T1000 (cell line): ENCODE measurements at places on chromosomes 5 and 9.

- no peak for DNase-seq
Measured at GRCh38 chr5:139474890-139475791, 4.3 kb downstream of the SMIM33 start.

- DNase-seq = no peak
Measured at GRCh38 chr5:53427965-53428364, 52.5 kb upstream of the FST start.

GRCh38 chr9:79477955-79478771 is 93.6 kb upstream of the TLE4 start:
- no peak for DNase-seq

DNA sequence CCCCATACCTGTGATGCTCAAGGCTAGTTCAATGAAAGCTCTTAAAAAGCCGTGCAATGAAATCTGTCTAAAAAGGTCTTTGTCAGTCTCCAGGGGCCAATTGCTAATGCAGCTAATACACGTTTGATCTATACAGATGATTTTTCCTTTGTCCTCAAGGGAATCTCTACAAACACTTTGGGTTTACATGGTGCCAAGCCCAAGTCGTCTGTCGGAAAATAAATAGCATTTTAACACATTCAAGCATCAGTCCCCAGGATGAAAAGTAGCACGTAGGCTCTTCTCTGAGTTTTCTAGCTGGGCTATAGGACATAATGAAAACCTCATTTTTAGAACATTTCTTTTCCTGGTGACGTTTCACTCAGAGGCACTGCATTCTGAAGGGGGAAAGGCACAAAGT is 477.4 kb upstream of the WWC1 start:
- DNase-seq = no peak

GRCh38 chr5:154205441-154206117 is 15.0 kb downstream of the GALNT10 start:
- DNase-seq = no peak

DNA sequence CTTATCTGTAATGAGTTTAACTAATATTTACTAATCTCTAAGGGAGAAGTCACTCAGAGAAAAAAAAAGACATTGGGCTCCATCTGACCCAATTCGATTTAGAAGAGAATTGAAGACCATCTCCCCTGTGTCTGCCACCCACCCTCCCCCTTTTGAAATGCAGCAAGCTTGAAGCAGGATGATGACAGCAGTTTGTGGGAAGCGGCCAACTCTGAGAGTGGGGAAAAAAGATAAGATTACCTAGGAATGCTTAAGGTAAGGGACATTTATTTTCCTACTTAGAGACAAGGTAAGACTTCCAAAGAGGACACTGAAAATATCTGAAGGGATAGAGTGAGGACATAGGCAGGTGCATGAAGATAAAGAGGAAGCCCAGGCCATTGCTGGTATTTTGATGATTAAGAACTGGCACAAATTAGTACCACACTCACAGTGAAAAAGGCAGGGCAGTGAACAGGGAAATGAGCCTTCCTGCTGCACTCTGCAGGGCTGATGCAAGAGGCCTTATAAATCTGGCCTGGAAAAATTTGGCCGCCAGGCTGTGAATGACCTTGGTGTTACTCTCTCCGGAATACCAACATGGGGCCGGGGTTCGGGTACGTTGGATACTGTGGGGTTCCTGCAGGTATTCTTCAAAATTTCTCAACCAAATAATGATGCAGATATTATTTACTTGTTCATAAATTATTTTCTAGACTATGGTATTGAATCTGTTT is 42.3 kb downstream of the HTR1A start:
- DNase-seq = no peak

DNA sequence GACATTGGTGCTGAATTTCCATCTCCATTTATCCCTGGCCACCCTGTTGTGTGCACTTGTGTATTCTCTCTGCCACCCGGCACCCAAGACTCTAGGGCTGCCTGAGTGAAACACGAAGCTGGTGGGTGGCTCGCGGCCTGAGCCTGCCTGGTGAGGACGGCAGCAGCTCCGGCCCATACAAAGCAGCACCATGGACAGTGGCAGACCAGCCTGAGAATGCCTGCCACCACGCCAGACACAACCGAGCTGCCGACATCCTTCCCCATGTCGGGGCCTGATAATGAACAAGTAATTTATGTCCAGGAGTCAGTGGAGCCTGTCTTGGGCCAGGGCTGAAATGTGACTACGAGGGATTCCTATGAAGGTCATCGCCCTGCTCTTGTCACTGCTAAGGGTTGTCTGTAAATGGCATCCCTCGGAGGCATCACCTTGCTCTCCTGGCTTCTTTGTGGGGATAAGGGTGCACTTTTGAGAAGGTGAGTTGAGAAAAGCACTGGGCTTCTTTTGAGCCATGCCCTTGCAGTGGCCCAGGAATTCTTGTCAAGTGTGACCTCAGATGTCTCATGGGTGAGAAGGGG is 175.7 kb downstream of the MELK start:
- DNase-seq = peak; percentile 7

- no peak for DNase-seq
Measured at GRCh38 chr9:311841-312240, 97.2 kb downstream of the DOCK8 start.

DNA sequence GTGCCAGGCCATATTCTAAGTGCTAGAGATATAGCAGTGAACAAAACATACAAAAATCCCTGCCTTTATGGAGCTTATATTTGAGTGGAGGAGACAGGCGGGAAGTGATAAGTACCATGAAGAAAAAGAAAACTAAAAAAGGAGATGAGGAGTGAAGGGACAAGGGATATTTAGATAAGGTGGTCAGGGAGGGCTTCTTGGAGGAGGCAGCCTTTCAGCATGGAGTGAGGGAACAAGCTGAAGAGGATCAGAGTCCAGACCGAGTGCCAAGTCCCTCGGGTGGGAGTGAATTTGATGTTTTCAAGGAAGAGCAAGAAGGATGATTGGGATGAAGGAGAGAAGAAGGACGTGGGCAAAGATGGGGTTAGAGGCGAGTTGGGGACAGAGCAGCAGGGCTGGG is 190.5 kb downstream of the FSTL4 start:
- no peak for DNase-seq

GRCh38 chr5:162436055-162436454 is 368.5 kb downstream of the GABRG2 start:
- DNase-seq = no peak

DNA sequence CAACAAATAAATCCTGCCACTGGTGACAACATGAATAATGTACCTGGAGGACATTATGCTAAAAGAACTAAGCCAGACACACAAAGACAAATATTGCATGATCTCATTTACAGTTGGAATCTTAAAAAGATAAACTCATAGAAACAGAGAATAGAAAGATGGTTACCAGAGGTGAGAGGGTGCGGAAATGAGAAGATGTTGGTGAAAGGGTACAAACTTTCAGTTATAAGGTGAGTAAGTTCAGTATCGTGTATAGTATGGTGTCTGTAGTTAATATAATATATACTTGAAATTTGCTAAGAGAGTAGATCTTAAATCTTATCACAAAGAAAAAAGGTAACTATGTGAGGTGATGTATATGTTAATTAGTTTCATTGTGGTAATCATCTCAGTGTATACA is 63.3 kb downstream of the PRRC1 start:
- no peak for DNase-seq

DNA sequence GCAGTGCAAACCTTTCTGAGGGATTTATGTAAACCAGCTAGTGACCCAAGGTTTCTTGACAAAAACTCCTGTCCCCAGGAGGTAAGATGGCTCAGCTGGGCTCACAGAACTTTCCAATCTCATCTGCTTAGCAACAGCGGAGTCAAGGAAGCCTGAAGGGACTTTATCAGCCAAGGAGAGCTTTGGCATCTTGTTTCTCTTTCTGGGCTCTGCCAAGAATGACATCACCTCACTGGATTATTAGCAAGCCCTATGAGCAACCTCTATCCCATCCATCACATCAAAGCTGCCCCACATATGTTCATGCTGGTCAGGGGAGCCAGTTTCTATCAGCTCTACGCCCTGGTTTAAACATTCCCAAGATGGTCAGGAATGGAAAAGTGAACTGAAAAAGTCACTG is 461.3 kb downstream of the ENC1 start:
- peak; percentile 33 for DNase-seq

- DNase-seq = no peak
Measured at GRCh38 chr5:170109059-170110031, 3.6 kb downstream of the FOXI1 start.

- no peak for DNase-seq
Measured at GRCh38 chr5:167895899-167896659, 395.4 kb upstream of the WWC1 start.

DNA sequence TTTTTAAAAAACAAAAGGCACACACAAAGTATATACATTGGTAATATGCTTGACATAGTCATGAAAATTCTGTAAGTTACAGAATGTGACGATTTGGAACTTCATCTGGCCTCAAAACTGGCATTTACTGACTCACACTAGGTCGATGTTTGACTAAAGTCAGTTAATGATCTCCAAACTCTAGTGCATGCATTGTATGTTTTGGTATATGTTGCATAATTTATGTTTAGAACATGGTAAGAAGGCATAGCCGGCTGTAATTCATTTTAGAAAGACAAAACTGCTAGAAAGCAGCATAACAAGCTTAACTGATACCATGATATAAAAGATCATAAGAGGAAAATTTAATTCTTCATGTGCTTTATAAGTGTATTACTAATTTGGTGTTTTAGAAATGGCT is 58.6 kb upstream of the RICTOR start:
- DNase-seq = no peak

- no peak for DNase-seq
Measured at GRCh38 chr9:34332076-34332964, 3.0 kb downstream of the NUDT2 start.

GRCh38 chr9:133786371-133786753 is 48.2 kb upstream of the SARDH start:
- DNase-seq = no peak

DNA sequence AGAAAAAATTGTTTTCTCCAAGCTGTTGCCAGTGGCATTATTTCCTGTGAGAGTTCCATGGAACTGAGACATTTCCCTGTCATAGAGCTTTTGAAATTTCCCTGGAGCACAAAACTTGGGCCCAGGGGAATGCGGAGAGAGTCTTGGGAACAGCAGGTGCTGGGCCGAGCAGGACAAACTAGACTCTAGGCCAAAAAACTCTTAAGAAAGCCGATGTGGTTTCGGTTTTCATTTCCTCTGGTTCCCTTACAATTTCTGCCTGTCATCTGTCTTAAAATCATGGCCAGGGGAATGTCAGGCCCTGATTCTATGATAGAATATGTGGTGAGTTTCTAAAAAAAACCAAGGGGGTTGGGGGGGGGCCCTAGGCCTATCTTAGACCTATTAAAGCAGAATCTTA is 4.6 kb downstream of the SLC35A4 start:
- DNase-seq = no peak

DNA sequence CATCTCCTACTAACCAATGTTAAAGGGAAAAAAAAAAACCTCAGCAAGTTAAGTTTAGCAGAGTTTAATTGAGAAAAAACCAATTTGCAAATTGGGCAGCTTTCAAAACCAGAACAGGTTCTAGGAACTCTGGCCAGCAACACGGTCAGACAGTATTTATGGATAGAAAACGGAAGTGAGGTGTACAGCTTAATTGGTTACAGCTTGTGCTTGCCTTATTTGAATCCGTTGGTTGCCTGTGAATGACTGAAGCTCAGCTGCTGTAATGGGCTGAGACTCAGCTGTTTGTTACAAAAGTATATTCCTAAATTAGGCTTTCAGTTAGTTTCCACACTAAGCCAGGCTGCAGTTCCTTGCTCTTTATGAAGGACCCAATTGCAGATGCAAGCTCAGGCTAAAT is 217.0 kb downstream of the SREK1 start:
- no peak for DNase-seq

DNA sequence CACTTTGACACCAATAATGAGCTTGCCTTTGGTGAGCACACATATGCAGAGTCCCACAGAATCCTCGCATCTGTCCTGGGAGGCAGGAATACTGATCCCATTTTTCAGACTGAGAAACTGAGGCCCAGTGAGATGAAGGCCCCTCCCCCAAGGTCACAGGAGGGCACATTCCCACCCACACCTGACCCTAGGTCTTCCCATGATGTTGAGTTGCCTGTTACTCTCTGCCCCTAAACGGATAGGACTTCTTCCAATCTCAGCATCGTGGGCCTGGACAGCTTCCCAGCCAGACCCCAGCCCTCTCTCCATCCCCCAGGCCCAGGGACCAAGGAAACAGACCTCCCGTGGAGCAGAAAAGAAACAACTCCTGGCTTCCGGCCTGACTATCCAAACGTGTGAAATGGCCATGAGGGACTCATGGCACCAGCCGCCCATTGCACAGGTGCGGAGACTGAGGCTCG is 877 bp downstream of the SH3GLB2 start:
- DNase-seq = no peak

GRCh38 chr9:108412755-108413154 is 443.0 kb downstream of the ACTL7B start:
- no peak for DNase-seq

GRCh38 chr5:60959156-60959555 is 14.2 kb downstream of the NDUFAF2 start:
- DNase-seq = no peak

GRCh38 chr9:2576631-2577030 is 45.0 kb upstream of the VLDLR start:
- no peak for DNase-seq

- DNase-seq = no peak
Measured at GRCh38 chr5:59582746-59583145, 310.8 kb downstream of the PDE4D start.

DNA sequence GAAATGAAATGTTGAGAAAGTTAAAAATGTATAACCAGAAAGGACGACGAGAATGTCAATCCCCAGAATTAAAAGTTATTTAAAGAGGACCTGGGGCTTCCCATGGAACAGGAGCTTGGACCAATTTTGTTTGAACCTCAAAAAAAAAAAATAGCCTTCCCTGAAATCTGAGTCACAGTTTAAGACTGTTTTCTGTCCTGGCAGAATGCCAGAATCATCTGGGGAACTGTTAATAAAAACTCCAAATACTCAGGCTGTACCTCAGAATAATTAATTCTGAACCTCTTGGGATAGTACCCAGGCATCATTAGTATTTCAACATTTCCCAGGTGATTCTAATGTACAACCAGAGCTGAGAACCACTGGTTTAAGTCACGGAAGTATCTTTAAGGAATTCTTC is 102.2 kb upstream of the SLCO6A1 start:
- DNase-seq = no peak

DNA sequence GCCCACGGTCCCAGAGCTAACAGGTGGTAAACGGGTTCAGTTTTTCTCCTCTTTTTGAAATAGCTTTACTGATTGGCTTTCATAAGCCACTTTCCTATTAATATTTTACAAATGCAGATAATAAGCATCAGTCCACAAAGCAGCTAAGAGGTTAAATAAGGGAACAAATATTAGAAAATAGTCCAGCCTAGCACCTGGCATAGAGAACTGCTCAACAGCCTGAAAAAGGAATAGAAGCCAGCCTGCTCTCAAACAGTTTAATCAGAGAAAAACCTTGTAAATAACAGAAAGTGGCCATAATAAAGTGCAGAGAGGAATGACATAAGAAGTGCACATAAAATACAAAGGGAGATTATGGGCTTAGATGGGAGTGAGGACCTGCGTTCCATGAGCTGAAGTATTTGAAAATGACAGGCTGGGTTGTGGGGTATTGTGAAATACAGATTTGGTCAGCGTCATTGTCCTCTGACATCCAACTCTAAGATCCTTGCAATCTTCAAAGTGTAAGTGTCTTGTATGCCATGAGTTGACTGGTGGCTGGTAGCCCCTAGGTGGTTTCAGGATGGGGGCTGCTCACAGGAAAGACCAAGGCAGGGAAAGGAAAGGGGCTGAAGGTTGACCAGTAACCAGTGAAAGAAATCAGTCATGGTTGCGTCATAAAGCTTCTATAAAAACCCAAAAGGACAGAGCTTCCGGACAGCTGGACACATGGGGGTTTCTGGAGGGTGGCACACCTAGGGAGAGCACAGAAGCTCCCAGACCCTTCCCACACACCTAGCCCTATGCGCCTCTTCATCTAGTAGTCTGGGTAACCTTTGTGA is 32.4 kb downstream of the MYO10 start:
- DNase-seq = no peak
